ENCODE measurements at places on chromosomes 13 and 19. TPM values are rescaled to one million over a fixed set of nuclear protein-coding genes. Genes with fewer than 3 reads are reported as not detected.

NUMBL gene
- 95.4 TPM for total RNA-seq

KLK12 gene
- not detected for total RNA-seq

ZNF763 gene
- total RNA-seq, result 1.9 TPM

FAM216B gene
- not detected for total RNA-seq

GRCh38 chr13:30720172-30720869 is 15.0 kb upstream of the ALOX5AP start:
- no peak for DNase-seq

DNA sequence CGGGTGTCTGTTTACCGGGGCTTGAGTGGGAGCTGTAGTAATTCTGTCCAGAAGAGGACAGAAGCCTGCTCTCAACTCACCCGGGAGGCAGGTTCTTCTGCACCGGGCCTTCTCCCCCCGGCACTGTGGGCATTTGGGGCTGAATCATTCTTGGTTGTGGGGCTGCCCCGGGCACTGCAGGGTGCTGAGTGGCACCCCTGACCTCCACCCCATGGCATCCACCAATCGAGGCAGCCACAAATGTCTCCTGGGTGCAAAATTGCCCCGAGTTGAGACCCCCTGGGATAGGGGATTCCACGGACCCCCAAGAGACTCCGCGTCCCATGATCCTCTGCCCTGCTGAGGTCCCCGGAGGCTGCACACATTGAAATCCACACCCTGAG is 68.8 kb downstream of the GNG7 start:
- no peak for DNase-seq

- peak; percentile 82 for DNase-seq
Observed at GRCh38 chr19:16326401-16327168, 2.0 kb downstream of the KLF2 start.

DNA sequence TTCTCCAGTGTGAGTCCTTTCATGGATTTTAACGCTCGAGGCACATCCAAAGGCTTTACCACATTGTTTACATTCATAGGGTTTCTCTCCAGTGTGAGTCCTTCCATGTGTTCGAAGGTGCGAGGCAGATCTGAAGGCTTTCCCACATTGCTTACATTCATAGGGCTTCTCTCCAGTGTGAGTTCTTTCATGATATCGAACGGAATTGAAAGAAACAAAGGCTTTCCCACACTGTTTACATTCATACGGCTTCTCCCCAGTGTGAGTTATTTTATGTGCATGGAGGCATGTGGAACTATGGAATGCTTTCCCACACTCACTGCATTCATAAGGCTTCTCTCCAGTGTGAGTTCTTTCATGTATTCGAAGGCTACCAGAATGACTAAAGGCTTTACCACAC is 5.2 kb upstream of the ZNF20 start:
- DNase-seq, result no peak

CDC42EP5 gene
- 52.8 TPM for total RNA-seq

- no peak for DNase-seq
Observed at GRCh38 chr13:104170980-104171555, 1104.9 kb upstream of the SLC10A2 start.

CBY2 gene
- total RNA-seq, result not detected

DNA sequence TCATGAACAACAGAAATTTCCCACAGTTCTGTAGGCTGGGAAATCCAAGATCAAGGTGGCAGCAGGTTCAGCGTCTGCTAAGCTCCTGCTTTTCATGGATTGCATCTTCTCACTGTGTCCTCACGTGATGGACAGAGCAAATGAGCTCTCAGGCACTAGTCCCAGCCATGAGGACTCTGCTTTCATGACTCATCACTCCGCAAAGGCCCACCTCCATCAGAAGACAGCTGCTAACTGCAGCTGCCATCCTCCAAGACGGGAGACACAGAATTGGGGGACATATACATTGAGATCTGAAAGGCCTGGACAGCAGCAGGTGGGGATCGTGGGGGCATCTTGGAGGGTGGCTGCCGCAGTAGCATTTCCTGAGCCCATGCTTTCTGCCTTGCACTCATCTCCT is 44.4 kb upstream of the SPATA13 start:
- DNase-seq, result no peak

DNA sequence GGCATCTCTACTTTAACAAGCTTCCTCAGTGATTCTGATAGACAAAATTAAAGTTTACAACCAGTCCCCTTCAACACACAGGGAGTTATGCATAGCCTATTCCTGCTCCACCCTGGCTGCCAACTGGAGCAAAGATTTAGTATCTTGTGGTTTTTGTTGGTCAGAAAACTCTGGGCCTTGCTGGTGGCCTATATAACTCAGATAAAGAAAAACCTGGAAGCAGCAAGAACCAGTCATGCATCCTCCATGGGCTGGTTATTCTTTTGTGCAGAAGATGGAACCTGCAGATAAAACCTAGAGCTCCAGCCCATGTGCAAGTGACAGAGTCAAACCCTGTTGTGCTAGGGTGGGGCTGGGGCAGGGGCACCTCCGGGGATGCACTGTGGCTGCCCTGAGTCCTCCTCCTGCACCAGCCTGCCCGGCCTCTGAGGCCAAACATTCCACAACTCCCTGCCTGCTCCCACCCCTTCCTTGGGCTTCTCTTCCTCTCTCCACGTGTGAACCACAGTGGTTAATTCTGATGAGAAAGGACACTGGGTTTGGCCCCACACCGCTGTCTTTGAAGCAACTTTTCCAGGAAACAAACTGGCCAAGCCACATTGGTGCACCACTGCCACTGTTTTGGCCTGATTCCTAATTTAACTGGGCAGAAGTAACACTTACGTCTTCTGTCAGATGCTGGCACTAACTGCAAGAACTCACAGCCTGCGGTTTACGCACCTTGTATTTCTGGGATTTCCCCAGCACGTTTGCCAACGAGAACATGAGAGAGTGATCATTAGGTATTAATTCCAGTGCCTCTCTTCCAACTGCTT is 23.3 kb upstream of the GGACT start:
- DNase-seq, result no peak

GJB2 gene
- 0.23 TPM for total RNA-seq

DNA sequence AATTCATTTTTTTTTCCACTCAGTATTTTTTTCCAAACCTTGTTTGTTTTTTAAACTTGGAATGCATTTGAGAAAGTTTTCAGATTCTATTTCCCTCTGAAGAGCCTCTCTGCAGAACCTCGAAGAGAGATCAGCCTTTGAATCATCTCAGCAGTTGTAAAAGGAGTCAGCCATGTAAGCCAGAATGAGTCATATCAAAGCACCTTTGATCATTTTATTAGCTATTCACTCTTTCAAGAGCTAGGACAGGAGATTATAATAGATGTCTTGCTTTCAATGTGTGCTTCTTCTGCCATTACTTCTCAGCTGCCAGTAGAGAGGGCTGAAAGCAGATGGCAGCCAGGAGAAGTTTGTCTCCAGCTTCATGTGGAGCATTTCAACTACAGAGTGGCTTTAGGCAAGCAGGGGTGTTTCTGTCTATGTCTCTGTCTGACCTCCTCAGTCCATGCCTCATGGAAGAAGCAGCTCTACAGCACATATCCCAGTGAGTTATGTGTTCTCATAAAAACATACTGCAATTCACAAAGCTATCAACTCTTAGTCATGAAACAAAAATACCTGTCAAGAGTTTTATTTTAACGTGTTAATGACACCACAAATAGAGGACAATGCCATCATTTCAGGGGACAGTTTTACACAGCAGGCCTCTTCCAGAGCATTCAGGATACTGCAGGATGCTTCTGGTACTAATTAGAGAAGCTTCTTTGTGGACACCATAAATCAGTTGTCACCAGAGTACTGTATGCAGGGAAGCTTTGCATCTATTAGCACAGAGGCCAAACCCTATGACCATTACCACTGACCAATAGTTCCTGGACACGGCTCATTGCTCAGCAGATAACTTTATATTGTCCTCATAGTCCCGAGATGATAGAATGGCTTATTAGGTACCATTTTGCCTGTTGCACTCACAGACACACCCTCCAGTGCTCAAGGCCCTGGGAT is 94.3 kb downstream of the NHLRC3 start:
- DNase-seq, result no peak

DNA sequence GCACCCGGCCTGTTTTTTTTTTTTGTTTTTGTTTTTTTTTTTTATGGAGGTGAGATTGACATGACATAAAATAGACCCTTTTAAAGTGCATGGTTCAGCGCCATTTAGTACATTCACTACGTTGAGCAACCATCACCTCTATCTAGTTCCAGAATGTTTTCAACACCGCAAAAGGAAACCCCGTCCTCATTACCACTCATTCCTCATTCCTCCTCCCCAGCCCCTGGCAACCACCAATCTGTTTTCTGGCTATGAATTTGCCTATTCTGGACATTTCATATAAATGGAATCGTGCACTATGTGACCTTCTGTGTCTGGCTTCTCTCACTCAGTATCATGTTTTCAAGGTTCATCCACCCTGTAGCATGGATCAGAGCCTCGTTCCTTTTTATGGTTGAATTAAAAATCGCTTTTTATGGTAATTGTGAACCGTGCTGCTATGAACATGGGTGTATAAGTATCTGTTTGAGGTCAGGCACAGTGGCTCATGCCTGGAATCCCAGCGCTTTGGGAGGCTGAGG is 9.9 kb upstream of the ADGRE5 start:
- no peak for DNase-seq

DNA sequence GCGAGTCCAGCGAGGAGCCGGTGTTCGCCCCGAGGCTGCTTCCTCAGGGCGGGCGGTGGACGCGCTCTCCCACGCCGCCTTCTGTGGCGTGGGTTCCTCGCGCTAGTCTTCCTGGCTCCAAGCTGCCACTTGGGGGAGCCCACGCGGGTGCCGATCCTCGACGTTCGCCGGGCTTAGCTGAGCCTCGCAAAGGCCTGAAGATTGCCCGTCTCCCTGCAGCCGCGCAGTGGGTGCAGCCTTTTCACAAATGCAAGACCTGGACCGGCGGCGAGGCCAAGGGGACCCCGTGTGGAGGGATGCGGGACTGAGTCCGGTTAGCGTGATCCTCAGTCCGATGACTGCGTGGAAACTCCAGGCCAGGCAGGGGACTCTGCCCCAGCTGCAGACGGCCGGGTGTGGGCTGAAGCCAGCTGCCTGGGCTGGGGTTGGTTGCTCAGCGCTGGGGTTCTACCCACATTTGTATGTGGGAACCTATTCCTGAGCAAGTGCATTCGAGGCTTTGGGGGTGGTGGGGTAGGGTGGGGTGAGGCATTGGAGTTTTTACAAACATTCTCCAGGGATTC is 16.6 kb upstream of the LRP3 start:
- DNase-seq, result no peak

GRCh38 chr13:74219566-74219965 is 85.4 kb upstream of the KLF12 start:
- no peak for DNase-seq

- no peak for DNase-seq
Observed at GRCh38 chr19:16088351-16089009, 12.2 kb downstream of the TPM4 start.

DNA sequence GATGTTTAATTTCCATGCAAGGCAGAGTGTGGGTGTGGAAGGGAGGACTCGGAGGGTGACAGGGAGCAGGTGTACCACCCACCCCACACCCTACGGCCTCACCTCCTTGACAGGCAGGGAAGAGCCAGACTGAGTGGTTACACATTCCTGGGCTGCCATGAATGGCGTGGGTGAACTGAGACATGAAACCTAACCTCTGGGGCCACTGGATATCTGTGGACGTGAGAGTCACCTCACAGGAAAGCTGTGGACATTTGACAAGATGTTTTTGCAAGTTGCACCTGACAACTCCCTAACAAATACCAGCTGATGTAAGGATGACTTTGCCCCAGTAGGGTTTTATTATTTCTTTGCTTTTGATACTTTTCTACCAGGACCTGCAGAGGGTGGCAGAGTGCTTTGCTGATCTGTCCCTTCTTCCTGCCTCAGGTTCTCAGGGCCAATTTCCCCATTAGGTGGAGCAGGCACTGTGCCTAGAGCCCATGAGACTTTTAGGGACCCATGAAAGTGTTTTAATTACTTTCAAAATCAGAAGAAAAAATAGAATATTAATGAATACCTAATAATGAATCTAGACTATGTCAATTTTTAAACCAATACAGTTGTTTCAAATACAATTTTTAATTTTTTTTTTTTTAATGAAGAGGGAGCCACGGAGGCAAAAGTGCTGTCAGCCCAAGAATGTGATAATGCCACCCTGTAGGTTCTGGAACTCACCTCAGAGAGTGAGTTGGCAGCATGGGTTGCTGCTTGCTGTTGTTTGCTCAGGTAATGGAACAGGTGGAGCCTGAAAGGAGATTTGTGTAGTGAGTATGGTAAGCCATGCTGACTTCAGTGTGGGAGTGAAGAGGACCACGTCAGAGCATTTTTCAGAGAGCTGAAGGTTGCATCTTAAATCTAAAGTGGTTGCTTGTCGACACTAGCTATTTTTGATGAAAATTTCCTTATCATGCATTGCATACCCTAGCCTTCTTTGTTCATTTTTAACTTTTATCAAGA is 58.0 kb upstream of the CYSLTR2 start:
- no peak for DNase-seq

DNA sequence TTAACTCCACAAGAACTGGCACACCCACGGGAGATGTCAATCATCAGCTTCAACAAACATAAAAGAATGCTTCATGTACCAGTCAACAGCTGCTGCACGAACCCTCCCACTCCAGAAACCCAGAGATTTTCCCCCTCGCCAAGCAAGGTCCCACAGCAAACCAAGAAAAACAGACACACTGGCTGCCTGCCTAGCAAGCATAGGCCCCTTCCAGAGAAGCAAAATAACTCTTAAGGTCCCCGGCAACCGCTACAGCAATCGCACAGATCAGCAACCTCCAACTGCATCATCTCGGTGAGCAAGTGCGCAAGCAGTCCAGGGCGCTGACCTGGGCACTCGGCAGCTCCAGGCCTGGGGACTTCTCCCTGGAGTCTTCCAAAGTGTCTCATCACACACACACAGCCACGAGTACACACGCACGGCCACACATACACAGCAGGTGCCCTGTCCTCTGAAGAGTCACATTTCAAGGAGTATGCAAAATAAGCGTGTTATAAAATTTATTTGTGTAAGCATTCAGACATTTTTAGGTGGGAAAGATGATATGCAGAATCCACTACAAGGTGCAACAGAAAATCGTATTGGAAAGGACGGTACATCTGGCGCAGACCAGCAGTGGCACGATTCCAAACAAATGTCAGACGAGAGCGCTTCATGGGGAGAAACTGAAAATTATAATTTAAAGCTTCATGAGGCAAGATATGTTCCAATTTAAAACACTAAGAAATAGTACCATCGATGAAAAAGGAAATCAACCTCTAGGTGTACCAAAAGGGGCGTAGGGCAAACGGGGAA is 125.0 kb downstream of the STK24 start:
- DNase-seq, result peak; percentile 88

DNA sequence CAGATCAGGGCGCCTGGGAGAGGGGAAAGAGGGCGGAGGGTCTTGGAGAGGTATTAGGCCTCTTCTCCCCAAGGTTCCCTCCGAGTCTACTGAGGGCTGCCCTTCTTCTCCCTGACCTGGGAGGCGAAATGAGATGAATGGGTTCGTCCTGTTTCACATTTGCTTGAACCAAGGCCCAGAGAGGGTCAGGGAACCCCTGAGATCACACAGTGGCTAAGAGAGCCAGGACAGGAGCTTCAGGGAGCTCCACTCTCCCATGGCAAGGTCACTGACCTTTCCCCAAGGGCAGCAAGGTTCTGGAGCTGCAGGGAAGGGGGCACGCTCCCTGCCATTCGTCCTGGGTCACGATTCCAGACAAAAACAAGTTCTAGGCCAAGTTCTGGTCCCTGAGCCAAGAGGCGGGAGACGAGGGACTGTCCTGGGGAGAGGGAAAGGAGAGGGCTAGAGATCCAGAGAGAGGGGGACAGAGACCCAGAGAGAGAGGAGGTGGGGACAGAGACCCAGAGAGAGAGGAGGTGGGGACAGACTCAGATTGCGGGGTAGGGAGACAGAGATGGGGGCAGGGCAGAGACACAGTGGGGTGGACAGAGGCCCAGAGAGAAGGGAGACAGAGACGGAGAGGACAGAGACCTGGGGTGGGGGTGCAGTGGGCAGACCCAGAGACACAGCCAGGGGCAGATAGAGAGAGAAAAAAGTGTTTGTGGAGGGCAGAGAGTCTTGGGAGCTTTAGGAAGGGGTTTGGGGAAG is 541 bp downstream of the ASPDH start:
- DNase-seq, result peak; percentile 30
